Effector CD4-positive, alpha-beta T cell (primary cell): ENCODE measurements at places on chromosomes 16 and 17.

DNA sequence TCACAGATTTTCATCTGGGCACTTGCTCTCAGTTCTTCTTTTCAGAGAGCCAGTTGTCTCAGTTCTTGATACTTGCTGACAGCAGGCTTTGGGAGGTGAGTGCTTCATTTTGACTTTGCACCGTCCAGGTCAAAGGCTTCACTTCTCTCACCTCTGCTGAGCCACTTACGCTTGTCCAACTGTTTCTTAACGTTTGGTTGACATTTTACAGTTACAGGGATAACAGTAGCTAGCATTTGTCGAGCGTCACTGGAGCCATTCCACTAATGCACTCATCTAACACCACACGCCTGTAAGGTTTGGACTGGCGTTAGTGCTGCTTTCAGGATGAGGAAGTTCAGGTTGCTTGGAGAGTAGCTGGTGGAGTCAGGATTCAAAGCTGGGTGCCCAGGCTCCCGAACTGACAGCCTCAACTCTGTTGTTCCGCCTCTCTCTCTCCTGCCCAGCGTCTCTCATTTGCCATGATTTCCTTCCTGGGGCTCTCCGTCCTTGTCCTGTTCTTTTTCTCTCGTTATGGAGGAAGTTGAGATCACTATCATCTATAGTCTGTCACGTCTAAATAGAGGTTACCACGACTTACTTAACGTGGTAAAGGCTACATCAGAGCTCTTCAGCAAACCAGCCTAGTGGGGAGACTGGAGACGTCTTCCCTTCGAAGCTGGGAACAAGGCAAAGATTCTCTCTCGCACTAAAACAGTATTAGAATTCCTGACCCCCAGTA, 220.8 kb downstream of the RPTOR start:
- no peak for DNase-seq

GRCh38 chr17:77209330-77209748, 68.6 kb downstream of the SEC14L1 start:
- no peak for DNase-seq

DNA sequence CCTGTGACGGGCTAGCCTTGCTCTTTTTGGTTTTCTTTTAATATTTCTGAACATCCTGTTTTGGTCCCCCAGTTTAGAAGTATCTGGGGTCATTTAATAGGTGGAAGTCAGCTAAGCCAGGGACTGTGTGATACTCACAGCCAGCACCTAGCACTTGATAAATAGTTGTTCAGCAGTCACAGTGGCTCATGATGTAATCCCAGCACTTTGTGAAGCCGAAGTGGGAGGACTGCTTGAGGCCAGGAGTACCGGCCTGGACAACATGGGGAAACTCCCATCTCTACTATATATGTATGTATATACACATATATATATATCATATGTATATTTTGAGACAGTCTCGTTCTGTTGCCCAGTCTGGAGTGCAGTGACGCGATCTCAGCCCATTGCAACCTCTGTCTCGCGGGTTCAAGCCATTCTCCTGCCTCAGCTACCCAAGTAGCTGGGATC, 1.8 kb upstream of the ZNRF1 start:
- DNase-seq, result no peak

DNA sequence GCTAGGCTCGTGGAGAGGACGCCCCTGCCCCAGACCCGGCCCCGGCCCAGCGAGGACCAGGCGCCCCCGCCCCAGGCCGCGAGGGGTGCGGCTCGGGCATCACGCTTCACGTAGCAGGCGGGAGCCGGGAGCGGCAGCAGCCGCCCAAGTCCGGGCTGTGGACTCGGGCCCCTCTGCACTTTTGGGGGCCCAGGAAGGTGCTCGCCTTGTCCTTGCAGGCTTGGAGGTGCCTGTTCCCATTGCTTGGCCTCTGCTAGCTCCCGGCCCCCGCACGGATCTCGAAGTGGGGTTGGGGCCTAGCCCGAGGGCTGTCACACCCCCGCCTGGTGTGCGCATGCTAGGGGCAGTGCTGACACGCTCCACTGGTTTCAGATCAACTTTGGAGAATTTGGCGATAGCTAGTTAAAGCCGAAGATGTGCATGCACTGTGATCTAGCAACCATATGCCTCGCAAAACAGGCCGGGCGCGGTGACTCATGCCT, 55.7 kb downstream of the WSB1 start:
- DNase-seq, result no peak

- no peak for DNase-seq
Measured at GRCh38 chr17:14741491-14741890, 440.6 kb downstream of the HS3ST3B1 start.

- no peak for DNase-seq
Measured at GRCh38 chr17:4584917-4585637, 748 bp downstream of the SMTNL2 start.

DNA sequence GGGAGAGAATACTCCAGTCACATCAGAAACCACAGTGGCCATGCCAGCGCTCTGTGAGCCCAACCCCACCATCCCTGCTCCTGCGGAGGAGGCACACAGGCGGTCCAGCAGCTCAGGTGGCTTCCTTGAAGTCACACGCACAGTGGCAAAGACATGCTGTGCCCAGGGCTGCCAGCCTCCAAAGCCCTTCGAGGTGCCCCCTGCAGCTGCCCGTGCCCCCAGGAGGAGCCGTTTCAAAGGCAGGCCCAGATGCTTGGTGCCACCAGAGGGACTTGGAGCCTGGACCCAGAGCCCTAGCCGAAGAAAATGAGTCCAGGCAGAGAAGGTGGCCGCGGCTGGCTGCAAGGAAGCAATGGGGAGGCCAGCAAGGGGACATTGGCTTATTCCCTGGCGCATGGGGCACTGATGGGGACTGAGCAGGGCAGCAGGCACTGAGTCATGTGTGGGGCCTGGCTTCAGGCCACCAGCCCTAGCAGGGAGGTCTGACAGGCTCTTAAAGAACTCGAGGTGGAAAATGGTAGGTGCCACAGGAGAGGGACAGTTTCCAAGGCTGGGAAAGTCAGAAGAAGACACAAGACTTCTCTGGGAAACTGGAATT, 17.2 kb upstream of the CACNG1 start:
- no peak for DNase-seq
